ENCODE measurements at places on chromosomes 3 and 15.

GRCh38 chr3:168047190-168047795 is 48.4 kb downstream of the GOLIM4 start:
- no peak for DNase-seq

DNA sequence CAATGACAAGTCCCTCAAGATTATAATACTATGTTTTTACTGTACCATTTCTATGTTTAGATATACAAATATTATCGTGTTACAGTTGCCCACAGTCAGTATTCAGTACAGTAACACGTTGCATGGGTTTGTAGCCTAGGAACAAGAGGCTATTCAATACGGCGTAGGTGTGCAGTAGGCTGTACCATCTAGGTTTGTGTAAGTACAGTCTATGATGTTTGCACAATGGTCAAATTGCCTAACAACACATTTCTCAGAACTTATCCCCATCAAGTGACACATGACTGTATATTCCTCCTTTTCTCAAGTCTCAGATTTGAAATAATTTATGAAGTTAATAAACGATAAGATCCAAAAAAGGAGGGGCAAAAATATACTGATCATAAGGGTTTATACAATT is 21.7 kb downstream of the ZDHHC3 start:
- no peak for DNase-seq

DNA sequence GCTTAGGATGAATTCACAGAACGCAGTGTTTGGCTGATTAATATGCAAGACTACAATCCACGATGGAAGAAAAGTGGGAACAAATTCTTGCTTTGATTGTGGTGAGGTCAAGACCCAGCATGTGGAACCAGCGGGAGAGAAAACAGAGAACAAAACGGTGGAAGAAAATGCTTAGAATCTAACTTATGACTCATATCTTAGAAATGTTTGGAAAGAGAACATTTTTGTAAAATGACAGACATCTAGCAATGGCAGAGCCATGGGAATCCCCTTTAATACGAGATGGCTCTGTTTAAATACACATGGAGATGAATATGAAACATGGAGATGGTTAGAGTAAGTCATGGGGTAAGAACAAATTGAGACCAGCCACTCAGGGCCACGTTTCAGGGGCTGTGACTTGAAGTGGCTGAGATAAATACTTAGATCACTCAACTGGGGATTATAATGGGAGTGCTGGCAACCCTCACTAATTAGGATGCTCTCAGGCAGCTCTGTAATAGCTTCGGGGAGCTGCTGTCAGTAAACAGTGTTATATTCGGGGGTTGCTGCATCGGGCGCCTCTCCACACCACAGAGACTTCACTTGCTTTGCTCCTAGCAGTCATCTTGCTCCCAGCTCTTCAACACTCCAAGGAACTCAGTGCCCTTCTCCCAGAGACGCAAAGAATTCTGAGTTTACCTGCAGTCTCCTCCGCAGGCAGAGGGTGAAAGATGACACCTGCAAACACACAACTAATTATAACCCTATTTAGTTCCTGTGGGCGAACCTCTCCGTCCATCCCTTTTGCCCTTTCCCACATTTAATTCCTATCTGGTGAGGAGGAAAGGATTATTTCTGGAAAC is 68.0 kb upstream of the ONECUT1 start:
- DNase-seq = no peak

DNA sequence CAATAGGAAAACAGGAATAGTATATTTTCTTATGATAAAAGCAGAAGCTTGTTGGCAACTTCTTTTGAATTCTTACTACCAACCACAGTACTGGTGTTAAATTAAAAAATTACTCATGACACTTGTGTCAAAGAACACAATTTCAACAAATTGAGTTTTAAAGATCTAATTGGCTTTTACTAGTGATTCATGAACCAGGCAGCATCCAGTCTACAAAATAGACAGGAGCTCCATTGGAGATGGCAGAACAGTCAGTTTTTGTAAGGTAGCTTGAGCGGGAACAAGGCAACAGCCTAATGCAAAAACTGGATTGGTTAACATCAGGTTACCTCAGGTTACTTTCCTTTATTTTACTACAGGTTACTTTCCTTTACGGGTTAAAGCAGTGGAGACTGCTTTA is 181.3 kb upstream of the THBS1 start:
- no peak for DNase-seq

GRCh38 chr3:185687271-185687878 is 101.3 kb downstream of the SENP2 start:
- no peak for DNase-seq

- peak; percentile 67 for DNase-seq
Observed at GRCh38 chr3:13091898-13092611, 18.8 kb upstream of the IQSEC1 start.

DNA sequence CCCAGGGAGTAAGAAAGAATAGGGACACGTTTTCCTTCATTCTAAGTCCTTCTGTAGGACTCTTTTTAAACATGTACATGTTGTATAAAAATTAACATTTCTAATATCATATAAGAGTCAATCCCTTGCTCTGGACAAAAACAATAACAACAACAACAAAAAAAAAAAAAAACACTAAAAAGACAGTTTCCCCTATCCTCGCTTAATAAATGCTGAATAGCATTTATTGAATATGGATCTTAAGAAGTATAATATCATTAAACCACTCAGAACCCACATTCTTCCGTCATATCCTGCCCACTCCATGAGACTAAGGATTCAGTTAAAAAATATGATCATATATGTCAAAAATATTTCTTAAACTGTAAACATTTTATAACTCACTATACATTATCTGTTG is 145.1 kb downstream of the AQP9 start:
- DNase-seq = no peak

DNA sequence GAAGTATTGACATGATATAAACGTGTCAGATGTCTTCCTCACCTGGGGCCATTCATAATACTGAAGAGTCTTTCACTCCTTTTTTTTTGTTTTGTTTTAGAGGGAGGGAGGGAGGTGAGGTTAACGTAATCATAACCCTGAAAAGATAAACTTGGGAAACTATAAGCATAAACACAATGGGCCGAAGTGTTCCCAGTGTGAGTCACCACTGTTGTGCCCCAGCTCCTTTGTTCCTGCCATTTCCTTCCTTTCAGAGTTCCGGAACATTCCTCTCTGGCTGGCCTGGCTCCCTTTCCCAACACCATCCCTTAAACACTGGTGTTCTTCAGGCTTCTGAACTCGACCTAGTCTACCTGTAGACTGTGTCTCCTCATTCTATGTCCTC is 18.6 kb downstream of the PLD1 start:
- no peak for DNase-seq

- DNase-seq = no peak
Observed at GRCh38 chr3:29686889-29687592, 406.2 kb downstream of the RBMS3 start.

DNA sequence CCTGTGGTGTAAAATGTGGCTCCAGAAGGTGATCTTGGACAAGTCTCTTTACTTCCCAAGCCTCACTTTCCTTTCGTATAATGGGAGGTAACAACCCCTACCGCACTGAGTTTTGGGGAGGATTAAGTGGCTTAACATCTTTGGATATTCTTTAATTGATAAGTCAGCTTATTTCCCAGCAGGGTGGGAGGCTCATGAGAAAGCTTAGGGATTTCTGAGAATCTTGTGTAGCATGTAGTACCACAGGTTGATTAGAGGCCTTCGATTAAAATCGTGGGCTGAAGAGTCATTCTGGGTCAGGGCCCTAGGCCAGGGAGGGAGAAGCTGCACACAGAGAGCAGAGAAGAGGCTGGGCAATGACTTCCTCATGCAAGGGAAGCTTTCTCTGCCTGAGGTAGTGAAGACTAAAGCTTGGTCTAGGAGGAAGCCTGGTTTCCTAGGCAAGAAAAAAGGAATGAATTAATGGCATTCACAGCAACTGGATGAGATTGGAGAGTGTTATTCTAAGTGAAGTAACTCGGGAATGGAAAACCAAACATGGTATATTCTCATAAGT is 1.5 kb upstream of the NMNAT3 start:
- DNase-seq = no peak

GRCh38 chr3:100518983-100519382 is 26.6 kb downstream of the TMEM45A start:
- DNase-seq = no peak

DNA sequence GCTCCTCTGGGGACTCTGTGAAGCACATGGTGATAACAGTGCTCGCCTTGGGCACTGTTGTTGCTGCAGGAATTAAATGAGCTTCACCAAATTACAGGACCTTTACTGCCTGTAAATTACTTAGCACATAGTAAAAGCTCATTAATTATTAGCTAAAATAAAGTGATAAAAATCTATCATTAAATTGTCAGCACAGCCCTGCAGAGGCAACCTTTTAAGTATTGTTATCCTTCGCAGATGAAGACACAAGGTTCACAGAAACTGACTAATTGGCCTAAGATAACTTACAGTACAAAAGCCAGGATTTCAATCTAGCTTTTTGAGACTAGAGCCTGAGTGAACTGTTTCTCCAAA is 96.0 kb downstream of the ST6GAL1 start:
- DNase-seq = no peak

- no peak for DNase-seq
Observed at GRCh38 chr3:5499404-5499803, 311.9 kb downstream of the EDEM1 start.

DNA sequence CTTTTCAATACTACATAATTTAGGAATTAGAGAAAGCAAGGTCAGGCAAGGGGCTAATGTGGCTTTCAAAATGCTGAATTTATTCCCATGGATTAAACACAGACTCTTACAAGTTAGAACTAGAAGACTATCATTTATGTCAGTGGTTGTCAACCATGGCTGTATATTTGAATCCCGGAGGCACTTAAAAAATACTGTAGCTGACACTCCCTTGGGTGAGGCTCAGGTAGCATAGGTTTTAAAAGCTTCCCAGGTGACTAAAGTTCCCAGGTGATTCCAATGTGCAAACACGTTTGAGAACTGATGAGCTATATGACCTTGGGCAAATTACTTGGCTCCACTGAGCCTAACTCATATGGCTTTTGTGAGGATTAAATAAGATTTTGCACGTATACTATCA is 29.6 kb downstream of the AAGAB start:
- no peak for DNase-seq

DNA sequence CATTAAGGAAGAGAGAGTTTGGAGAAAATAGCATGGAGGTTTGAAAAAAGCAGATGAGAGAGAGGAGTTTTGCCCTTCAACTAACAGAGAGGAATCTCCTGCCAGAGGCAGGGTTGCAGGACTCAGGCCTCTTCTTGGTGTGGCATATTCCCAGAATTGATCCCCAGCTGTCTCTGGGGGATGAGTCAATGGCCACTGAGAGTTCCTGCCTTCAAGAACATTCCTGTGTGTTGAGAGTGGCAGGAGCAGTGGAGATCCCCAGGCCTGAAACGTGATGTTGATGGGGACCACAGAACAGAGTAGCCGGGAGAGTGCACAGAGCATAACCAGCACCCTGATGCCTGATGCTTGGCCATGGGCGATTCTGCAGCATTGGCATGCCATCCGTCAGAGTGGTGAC is 348.4 kb upstream of the THBS1 start:
- DNase-seq = no peak

DNA sequence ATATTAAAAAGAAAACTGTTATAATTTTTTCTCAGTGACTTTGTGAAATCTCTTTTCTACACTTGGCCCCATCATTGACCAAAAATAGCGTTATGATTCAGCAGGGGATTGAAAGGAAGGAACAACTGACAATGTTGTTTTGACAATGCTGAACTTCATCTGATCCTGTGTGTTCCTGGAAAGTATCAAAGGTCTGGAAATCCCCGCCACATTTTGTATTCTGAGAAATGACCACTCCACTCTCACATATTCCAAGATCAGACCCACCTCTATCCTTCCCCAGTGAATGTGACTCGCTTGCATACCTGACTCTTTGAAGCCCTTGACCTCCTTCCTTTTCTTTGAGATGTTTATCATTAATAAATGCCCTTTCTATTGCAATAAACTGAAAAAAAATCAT is 9.7 kb upstream of the RIOX2 start:
- DNase-seq = no peak

DNA sequence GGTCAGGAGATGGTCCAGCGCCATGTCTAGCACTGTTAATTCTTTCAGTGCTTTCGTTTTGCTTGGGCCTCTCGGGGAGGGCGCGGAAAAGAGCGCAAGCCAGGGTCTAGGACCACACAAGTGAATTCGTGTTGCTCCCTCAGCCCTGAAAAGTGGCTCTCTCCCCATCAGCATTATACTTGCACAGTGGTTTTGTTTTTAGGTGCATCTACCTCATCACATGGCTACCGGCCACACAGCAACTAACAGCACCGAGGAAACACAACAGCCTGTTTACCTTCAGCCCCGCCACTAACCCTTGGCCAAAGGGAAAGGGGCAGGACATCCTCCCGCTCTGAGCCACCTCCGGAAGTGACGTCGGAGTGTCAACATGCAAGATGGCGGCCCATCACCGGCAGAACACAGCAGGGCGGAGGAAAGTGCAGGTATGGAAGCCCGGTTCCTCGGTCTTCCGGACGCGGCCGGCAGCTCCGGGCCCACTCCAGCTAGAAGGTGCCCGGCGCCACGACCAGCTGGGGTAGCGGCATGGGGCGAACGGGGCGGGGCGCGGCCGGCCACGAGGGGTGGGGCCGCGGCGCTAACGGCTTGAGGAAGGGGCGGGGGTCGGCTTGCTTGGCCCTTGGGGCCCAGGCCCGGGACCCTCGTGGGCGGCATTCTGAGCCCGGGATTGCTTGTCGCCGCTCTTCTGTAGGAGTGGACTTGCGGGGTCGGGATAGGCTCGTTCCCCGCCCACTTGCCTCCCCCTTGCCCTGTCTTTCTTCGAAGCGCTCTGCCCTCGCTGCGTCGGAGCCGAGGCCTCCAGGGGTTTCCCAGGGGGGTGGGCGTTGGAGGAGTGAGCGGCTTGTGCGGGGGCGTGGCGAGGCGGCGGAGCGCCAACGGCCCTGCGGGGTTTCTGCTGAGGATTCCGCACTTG is at the start of the genes SCN11A and WDR48:
Gene SCN11A (minus strand): TSS at position 296 of the 913 bp plus-strand sequence. CDS start 101,582 bp downstream, outside the sequence.
Gene WDR48 (plus strand): TSS at position 368 of the 913 bp plus-strand sequence. CDS start 10 bp downstream, at position 378.
- peak; percentile 86 for DNase-seq

GRCh38 chr15:94269954-94270353 is 38.6 kb downstream of the MCTP2 start:
- DNase-seq = no peak

DNA sequence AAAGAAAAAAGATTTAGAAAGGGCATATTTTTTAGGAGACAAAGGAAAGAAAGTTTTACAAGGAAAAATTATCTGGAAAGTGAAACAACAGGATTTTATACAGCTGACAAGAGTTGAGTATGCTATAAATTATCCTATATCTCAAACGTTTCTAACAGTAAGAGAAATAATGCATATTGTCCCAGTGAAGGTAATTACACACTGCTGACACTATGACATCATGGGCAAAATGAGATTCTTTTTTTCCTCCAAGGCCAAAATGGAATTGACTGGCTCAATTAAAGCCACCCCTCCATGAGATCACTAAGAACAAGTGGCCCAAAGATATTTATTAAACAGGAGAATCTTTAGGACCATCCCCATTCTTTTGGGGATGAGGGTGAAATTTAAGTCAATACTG is 72.0 kb upstream of the CDIN1 start:
- no peak for DNase-seq

DNA sequence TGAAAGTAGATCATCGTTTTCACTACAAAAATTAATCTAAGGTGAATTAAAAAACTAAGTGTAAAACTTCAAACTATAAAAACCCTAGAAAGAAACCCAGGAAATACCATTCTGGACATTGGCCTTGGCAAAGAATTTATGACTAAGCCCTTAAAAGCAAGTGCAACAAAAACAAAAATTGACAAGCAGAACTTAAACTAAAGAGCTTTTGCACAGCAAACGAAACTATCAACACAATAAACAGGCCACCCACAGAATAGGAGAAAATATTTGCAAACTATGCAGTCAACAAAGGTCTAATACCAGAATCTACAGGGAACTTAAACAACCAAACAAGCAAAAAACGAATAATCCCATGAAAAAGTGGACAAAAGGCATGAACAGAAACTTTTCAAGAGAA is 302.0 kb downstream of the CHST2 start:
- DNase-seq = no peak

Data from stimulated activated CD8-positive, alpha-beta memory T cell treated with anti-CD3 and anti-CD28 coated beads, Interleukin-4, amount 100 ng/mL, for 1 hour (primary cell).